ENCODE measurements at places on chromosomes 6 and 20.

DNA sequence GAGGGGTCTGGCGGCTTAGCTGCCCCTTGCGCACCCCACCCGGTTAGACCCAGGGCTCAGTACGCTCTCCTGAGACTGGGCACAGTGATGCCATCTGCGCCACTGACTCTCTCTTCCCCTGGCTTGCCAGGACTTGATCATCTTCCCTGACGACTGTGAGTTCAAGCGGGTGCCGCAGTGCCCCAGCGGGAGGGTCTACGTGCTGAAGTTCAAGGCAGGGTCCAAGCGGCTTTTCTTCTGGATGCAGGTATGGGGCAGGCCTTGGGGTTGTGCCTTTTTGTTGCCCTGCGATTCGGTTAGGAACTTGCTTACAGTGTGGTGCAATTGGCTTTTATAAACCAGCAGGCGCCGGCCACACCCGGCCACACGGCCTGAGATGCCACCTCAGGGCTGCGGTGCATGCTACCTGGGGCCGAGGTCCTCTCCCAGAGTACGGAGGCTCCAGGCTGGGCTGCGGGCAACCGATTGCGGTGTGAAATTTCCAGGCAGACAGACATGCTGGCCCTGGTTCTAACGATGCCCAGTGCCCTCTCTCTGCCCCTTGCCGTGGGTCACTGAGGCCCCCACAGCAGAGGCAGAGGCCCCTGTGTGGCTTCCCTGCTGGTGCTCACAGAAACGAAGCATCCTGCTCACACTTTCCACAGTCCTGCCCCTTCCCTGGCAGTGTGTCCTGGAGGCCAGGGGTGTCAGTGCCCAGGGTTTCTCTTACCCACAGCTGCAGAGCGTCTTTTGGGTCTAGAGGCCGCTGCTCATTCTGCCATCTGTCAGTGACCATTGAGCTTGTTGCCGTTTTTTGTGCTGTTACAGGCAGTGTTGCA lies 1.7 kb downstream of the ADRM1 start:
- no peak for DNase-seq

GRCh38 chr6:111711476-111711875 lies 105.8 kb upstream of the TRAF3IP2 start:
- DNase-seq: no peak

GRCh38 chr6:111563581-111563980 lies 42.1 kb downstream of the TRAF3IP2 start:
- no peak for DNase-seq

GRCh38 chr6:70684794-70685493 lies 17.3 kb downstream of the SMAP1 start:
- DNase-seq: no peak

GRCh38 chr20:5580940-5581708 lies 169.1 kb upstream of the SHLD1 start:
- DNase-seq: no peak

DNA sequence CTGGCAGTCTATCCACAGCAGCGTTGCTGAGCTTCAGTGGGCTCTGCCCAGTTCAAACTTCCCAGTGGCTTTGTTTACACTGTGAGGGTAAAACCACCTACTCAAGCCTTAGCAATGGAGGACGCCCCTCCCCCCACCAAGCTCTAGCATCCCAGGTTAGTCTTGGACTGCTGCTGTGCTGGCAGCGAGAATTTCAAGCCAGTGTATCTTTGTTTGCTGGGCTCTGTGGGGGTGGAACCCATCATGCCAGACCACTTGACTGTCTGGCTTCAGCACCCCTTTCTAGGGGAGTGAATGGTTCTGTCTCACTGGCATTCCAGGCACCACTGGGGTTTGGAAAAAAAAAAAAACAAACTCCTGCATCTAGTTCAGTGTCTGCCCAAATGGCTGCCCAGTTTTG lies 249.7 kb upstream of the SYNCRIP start:
- no peak for DNase-seq

- no peak for DNase-seq
These were observed 170.9 kb upstream of the AKAP12 start for GRCh38 chr6:151068761-151069312.

GRCh38 chr20:41268917-41269652 lies 48.4 kb downstream of the ZHX3 start:
- DNase-seq: no peak

- DNase-seq: peak; percentile 4
These were observed at the start of gene FAM162B for GRCh38 chr6:116764961-116765841. Gene FAM162B, minus strand, starts transcription at chr6:116765719. Its CDS starts 143 bp downstream, at chr6:116765576.

GRCh38 chr6:28643017-28643740 lies 117.5 kb downstream of the GPX5 start:
- peak; percentile 36 for DNase-seq

DNA sequence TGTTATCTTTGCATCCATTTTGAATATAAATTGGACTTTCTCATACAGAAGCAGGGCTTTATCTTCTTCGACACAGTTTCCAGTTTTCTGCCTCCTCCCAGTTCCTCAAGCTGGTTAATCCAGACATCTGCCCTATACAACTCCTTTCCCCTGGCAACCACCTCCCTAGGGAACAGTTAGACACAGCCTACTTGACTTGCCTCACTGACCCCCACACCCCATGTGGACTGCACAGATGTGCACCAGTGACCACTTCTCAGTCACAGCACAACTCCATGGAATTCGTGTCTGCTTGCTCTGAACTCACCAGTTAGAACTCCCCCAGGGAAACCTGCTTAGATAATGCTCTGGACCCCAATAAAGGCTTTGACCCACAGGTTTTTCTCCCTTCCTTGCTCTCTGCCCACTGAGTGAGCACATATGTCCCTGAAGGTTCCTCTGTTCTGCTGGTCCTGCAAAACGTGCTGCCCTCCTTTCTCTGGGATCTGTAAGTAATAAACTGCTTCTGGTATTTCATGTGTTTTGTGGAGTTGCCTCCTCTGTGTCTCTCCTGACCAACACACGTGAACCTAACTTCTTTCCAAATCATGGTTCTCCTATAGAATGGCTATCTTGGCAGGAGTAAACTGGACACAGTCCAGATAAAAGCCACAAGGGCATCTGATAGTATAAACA lies 351.2 kb downstream of the CD83 start:
- DNase-seq: no peak

DNA sequence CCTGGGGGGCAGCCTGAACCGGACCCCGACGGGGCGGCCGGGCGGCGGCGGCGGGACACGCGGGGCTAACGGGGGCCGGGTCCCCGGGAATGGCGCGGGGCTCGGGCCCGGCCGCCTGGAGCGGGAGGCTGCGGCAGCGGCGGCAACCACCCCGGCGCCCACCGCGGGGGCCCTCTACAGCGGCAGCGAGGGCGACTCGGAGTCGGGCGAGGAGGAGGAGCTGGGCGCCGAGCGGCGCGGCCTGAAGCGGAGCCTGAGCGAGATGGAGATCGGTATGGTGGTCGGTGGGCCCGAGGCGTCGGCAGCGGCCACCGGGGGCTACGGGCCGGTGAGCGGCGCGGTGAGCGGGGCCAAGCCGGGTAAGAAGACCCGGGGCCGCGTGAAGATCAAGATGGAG lies 636 bp downstream of the SRF start:
- peak; percentile 8 for DNase-seq

GRCh38 chr6:87364602-87365252 lies 20.1 kb downstream of the C6orf163 start:
- DNase-seq: no peak

DNA sequence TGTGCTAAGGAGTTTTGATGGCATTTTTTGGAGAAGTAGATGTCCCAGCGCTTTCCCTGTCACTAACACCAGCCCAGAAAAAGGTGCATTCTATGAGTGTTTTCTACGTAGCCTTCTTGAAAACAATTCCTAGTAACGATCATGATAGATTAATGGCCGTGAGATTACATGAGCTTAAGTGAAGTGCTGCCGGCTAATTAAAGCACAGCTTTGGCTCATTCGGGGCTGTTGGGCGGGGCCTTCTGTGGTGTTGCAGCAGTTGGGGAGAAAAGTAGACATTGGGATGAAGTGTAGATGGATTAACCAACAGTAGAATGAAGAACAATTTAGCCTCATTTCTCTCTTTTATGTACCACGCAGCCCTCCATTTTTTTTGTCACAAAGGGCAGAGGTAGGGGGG lies 20.8 kb upstream of the TRAF3IP2 start:
- no peak for DNase-seq

- no peak for DNase-seq
These were observed 280.6 kb downstream of the SLC35F1 start for GRCh38 chr6:118187568-118188164.

- DNase-seq: no peak
These were observed 85.4 kb downstream of the PLCG1 start for GRCh38 chr20:41222703-41223102.

DNA sequence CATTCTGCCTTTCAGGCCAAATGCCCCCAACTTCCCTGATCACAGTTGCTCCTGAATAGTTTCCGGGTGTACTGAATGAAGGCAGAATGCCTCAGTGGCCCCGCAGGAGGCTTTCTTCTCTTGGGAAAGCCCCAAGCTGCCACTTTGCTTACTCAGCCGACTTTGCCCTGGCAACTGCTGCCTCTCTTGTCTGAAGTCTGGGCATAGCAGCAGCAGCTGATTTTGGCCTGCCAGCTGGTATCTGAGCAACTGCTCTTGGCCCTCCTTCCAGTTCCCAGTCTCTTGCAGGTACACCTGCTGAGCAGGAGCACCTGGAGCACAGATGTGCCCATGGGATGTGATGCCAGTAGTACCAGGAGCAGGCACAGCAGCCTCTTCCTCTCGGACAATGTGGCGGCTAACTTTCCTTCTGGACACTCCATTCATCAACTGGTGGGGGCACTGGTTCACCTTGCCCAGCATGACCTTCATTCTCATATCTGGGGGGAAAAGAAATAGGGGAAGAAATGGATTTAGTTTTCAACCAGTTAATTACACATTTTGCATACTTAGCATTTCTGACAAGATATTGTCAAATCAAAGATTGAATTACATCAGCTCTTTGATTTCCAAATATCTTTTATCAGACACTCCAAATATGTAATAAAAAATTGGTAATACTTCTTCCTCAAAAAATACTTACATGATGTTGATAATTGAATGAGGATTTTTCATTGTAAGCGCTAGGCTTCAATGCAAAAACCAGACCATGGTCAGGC lies 468.2 kb downstream of the PKHD1 start:
- no peak for DNase-seq

- DNase-seq: no peak
These were observed 137.0 kb downstream of the FOXA2 start for GRCh38 chr20:22447447-22447778.

GRCh38 chr6:106122306-106122918 lies 36.3 kb downstream of the PRDM1 start:
- DNase-seq: no peak

DNA sequence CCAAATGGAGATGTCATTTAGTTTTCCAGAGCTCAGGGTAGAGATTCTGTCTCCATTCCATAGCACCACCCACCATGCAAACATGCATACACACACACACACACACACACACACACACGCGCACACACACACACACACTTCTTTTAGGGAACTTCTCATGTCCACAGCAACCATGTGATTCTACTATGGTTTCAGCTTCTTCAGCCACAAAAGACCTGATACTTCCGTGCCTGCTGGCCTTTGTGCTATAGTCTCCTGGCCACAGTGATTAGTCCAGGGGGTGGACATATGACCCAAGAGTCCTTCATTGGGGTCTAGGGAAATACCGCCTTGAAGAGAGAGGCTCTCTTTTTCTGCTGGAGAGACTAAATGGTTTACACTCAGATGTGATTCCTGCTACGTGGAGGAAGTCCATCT lies 53.5 kb downstream of the CARMIL1 start:
- DNase-seq: no peak

- DNase-seq: no peak
These were observed 3.9 kb upstream of the TIAM2 start for GRCh38 chr6:154991207-154991606.

- peak; percentile 14 for DNase-seq
These were observed 24.6 kb downstream of the MTFR2 start for GRCh38 chr6:136225496-136225895.

DNA sequence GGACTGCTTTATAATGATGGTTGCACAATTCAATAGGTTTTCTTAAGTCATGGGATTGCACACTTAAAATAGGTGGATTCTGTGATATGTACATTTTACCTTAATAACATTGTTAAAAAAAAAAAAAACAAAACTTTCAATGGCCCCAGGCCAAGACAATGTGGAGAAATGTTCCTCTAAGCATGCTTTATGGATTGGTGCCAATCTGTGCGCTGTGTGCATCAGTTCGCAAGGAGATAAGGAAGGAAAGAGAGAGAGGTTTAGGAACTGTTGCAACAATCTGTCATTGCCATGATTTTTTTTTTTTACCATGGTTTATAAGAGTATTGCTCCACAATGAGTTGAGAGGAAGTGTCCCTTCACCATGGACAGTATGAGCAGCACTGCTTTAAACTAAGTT lies 399.6 kb downstream of the PTPRT start:
- DNase-seq: no peak

DNA sequence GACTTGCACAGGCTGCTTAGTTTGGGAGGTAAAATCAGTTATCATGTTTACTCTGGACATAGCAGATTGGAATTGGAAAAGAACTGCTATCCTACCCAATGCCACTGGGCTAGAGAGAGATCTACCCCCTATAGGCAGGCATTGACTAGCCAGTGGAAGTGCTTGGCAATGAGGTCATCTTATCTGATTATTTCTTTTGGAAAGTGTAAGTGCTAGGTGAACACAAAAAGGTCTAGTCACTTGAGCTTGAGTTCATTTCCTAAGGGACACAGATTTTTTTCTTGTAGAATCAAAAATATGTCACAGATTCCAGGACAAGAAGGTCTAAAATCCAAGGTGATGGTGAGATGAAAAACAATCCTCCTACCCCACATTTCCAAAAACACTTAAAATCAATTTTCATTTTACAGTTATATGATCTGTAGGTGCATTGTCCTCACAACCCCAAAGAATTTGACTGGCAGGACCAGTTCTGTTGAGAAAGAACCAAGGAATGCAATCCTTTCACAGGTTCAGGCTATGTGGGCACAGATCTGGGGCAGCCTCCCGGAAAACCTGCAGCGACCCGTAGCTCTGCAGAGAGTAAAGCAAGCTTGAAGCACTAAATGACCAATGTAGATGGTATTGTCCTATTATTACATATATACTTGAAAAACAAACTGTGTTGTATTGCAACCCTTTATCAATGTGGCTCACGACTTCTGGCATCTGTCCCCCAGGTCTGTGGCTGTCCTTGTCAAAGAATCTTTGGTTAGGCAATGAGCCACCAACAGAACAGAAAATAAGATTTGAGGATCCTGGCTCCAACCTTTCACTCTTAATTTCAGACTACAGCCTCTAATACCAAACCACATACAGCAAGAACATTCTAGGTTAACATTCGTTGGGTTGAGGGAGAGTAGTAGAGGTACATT lies 67.3 kb upstream of the ADTRP start:
- DNase-seq: no peak
